ENCODE measurements at places on chromosomes 1 and 21.

GRCh38 chr1:109792056-109792831 lies 28.5 kb upstream of the EPS8L3 start:
- no peak for DNase-seq

- DNase-seq: no peak
These were observed 61.5 kb downstream of the GNG12 start for GRCh38 chr1:67771749-67772148.

DNA sequence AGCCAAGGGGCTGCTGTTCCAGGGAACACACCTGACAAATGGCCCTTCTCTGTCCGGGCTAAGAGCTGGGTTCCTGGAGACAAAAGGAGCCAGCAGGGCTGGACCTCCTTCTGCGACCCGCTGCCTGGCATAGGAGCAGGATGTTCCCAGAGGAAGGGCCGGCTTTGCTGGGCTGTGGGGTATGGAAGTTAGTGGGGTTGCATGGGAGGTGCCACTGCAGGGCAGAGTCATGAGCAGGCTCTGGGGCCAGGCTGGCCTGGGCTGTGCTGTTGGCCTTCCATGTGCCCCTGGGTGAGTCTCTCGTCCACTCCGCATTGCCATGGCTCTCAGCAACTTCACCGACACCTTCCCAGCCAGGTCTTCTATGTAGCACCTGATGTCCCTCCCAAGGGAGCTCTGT lies 507.6 kb downstream of the PTPRU start:
- no peak for DNase-seq

DNA sequence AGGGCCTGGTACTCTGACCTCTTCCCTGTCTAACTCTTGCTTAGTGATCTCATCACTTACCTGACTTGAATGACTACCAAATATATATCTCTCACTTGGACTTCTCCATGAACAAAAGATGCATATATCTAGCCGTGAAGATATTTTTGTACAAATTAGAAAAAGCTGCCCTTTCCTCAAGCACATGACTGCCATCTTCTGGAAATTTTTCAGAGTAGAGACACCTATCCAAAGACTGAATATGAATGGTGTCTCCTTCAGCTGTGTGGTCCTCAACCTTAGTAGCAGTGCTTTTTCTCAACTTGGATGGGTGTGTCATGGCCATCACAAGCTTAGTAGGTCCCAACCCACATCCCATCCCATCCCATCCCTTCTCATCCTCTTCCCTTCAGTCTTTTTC lies 142.3 kb downstream of the DNM3 start:
- DNase-seq: no peak

DNA sequence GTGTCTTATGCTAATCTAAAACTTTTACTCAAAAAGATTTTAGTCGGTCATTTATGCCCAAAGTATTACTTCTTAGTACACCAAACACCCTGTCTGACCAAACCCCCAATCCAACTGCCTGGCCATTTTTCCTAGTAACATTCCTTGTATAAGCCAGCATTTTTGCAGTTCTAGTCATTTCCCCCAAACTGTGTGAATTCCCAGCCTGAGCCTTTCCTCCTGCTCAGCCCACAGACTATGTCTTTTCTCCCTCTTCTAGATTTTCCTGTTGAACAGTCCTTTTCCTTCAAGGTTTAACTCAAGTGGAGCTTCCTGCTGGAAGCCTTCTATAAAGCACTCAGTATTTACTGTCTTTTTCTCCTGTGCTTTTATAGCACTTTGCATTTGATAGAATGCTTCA lies 843.8 kb downstream of the USP25 start:
- DNase-seq: no peak

DNA sequence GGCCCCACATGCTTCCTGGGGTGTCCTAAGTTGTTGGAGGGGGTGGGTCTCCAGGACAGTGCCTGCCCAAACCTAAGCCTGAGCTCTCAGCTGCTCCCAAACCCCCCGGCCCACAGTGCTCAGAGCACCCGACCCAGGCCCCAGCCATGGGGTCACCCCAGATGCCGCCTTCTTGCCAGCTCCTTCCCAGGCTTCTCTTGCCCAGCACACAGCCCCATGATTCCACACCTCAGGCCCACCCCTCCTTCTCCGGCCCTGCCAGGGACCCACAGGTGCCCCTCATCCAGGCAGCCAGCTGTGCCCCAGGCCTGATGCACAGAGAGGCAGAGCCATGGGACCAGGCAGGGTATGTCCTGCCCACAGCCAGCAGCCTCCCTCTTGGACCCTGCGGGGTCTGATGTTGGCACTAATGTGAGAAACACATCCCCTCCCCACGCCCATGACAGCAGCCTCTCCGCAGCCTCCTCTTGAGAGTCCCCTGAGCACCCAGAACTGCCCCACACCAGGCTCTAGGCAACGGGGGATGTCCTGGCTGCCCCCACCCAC lies 4.9 kb downstream of the WNT9A start:
- DNase-seq: no peak

DNA sequence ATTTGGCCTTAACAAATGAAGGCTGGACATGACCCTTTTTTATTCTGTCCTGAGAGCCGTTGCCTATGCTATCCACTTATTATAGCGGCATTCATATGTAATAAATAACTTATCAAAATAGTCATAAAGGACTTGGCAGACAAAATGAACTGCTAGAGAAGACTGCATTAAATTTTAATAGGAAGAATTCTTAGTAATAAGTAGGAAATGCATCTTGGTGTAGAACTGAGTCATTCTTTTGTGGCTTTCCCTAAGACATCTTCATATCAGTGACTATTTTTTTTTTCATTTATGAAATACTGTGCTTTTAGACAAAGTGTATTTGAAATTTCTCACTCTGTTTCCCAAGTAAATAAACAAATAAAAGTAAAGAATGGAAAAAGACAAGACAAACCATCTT lies 45.6 kb downstream of the PBX1 start:
- DNase-seq: no peak

DNA sequence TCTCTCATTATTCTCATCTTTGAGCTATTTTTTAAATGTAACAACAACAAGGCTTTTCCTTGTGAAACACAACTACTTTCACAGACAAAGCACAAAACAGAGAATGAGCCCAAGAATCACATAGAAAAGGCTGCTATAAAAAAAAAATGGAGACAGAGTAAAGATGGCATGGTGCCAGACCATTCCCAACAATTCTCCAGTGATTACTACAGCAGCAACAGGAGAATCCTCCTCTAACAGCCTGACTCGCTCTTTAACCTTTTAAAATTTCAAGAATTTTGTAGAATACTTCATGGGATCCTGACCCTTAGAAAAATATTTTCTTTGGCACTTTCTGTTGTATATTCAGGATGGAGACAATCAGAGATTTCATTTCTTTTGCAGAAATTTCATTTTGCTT lies 3.8 kb upstream of the BCAS2 start:
- no peak for DNase-seq

DNA sequence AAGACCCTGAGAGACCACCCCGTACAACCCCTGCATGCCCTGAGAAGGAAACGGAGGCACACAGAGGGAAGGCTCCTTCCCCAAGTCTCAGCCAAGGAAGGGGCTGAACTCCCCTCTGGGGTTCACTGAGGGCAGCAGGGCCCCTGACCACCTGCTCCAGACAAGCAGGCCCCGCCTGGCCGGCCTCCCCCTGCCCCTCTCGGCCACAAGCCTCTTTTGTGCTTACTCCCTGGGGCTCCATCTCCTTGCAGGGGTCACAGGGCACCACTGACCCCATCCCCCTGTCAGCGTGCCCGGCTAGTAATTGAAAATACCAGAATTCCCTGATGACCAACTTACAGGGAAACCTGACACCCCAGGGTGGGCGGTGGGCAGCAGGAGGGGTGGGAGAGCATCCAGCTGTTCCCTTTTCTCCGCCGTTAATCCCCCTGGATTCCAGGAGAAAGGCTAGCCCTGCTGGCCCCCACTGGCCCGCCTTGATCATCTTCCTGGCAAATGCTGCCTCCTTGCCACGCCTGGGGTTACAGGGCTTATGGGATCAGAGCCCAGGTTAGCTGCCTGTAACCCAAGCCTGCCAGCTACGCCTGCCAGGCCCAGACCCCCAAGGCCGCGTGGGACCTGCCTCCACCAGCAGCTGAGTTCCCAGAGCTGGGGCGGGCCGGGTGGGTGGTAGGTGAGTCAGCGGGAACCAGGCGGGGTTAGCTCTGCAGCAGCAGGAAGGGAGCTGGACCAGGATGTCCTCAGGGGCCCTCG lies 96.1 kb downstream of the LACTBL1 start:
- DNase-seq: no peak

DNA sequence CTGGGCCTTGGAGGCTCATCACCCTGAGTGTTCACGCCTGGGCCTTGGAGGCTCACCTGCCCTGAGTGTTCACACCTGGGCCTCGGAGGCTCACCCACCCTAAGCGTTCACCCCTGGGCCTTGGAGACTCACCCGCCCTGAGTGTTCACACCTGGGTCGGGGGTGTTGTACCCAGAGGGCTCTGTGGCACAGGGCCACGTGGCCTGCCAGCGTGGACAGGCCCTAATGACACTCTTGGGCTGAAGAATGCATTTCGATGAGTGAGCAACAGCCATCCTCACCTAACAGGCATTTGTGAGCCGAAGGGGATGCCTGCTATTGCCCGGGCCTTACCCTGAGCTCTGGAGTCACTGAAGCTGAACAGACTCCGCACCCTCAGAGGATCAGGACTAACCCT lies 17.5 kb downstream of the SLC19A1 start:
- DNase-seq: no peak

All from CD4-positive, alpha-beta T cell (primary cell).